Fibroblast of skin of left biceps (primary cell): ENCODE measurements at places on chromosomes 4 and X.

DNA sequence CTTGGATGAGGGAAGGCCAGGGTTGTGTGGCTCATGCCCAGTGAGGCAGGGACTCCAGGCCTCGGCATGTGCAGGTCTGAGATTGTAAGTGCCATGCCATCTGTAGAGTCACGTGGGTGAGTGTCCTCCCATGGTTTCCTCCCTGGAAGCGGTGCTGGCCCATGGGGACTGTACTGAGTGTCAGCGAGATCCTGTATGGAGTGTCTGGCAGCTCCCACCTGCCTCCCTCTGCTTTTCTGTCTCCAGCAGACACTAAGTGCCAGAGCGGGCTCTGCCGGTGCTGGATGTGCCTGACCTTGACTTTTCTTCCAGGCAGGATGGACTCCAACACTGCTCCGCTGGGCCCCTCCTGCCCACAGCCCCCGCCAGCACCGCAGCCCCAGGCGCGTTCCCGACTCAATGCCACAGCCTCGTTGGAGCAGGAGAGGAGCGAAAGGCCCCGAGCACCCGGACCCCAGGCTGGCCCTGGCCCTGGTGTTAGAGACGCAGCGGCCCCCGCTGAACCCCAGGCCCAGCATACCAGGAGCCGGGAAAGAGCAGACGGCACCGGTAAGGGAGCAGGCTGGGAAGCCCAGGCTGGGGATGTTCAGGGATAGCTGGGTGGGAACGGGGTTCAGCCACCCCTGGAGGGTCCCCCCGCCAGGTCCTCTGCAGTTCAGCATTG is 7.6 kb downstream of the WFS1 start:
- DNase-seq, result no peak

DNA sequence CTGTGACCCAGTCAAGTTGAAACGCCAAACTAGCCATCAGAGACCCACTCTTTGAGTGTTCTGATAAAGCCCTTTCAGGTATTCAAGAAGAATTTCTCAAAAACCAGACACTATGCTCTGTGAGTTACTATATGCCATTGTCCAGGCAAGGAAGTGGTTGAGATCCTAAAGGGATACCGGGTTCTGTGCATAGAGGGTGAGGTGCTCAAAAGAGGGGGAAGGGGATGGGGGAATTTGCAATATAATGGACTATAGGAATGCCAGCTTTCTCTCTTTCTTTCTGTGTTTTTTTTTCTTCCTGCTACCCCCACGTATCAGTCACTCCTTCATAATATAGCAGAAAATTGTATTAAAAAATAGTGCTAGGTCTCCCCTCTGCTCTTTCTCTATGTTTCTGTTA is 1619.0 kb downstream of the STIM2 start:
- no peak for DNase-seq

GRCh38 chr4:151195801-151196200 is 81.2 kb upstream of the PRSS48 start:
- DNase-seq, result peak; percentile 50

DNA sequence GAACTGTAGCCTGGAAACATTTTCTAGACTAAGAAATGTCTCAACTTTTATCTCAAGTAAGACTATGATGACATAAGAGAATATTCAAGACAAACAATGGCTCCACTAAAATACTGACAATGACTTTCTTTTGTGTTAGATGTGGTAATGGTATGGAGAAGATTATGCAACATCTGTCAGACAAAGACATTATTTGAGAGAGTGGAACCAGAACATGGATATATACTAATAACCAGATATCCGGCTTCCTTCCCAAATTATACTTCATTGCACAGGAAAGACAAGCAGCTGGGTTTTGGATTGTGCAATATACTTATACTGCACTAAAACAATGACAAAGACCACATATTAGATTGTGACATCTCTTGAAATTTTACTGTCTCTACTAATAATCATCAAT is 290.8 kb upstream of the GIMD1 start:
- no peak for DNase-seq

DNA sequence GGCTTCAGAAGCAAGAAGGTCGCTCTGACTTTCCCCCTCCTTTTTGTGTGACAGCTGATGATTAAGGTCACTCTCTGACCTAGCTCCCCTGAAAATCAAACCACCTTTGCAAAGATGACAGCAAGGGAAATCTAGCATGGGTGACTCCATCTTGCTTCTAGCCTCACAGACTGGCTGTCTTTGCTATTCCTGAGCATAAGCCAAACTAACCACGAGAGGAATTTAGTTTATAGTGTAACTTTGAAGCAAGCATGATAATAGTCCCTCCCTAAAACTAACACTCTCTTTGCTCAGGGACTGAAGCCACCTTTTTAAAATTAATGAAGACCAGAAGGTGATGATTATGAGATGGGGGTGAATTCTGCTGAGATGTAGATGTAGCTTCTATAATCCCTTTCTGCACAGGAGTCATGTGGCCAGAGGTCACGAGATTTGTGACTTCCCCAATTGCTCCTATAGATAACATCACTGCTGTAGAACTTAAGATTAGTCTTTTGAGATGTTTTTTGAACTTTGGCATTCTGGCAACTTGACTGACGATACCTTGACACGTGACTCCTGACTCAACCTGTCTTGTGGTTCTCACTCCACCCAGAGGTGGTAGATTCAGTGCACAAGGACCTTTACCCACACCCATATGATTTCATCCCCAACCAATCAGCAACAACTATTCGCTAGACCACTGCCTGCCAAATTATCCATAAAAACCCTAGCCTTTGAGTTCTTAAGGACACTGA is 14.9 kb upstream of the PDE5A start:
- DNase-seq, result no peak

GRCh38 chr4:6241062-6241845 is 28.4 kb upstream of the WFS1 start:
- no peak for DNase-seq

DNA sequence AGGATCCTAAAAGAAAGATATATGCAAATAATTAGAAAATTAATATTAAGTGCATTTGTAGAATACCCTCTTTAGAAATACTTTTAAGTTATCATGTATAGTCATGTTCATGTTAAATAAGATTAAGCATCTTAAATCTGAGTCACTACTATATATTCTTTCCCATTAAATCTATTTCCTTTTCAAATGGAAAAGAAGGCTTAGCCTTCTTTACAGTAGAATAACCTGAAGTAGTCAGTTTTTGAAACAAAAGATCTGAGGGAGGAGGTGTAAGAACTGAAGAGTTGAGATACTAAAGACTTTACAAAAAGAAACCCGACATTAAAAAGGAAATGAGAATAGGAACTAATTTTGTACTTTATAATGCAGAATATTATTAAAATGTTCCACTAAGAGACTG is 14.7 kb upstream of the HSD17B13 start:
- DNase-seq, result no peak

GRCh38 chr4:41693629-41694028 is 54.9 kb downstream of the PHOX2B start:
- no peak for DNase-seq

DNA sequence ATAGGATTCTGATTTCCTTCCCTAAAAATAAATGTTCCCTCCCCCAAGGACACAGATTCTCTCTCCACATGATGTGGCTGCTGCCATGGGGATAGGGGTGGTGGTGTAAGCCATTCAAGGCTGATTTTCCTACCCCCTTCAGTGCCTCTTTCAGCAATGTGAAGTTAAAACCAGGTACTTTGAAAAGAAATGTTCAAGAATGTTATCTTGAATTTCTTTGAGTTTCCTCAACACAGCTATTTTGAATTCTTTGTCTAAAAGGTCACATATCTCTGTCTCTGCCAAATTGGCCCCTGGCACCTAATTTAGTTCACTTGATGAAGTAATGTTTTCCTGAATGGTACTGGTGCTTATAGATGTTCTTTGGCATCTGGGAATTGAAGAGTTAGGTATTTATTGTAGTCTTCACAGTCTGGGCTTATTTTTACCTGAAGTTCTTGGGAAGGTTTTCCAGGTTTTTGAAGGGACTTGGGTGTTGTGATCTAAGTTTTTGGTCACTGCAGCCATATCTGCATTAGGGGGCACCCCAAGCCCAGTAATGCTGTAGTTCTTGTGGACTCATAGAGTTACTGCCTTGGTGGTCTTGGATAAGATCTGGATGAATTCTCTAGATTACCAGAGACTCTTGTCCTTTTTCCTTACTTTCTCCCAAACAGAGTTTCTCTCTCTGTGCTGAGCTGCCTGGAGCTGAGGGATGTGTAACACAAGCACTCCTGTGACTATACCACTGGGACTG is 7.6 kb upstream of the DIPK2B start:
- DNase-seq, result no peak

DNA sequence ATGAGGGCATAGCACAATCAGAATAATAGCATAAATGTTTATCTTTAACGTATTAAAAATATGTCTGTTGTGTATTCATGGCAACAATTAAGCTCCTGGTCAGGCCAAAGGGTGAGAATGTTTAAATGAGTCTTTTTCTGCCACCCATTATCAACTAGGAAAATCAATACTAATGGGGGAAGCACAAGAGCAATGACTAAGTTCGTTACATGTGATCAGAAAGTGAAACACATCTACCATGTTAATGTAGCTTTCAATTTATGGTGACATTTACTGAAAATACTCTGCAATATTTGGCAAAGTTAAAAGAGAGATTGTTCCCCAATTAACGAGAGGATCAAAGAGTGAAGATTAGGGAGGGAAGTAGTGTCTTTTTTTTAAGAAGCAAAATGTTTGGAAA is 143.7 kb downstream of the NAA11 start:
- no peak for DNase-seq

- no peak for DNase-seq
These were observed 51.7 kb downstream of the SLC7A11 start for GRCh38 chr4:138190452-138190858.

- no peak for DNase-seq
These were observed 57.6 kb downstream of the RFC1 start for GRCh38 chr4:39308611-39309010.

DNA sequence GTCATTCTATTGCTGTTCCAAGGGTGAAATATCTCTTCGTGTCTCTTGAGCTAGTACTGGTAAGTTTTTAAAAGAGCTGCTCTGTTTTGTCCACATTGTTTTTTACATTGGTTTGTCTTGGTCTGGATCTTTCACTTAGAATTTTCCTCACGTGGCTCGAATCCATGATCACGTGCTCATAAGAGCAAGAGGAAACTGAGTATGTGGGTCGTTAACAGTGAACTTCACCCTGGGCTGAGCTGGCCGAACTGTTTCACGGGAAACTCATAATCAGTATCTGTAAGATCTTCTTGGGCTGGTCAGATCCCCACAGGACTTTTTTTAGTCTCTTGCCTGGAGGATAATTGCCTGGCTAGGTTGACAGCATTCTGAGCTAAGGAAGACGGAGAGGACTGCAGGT is 77.8 kb upstream of the HELT start:
- no peak for DNase-seq

- no peak for DNase-seq
These were observed 19.6 kb upstream of the FAM156A start for GRCh38 chrX:52977953-52978352.

DNA sequence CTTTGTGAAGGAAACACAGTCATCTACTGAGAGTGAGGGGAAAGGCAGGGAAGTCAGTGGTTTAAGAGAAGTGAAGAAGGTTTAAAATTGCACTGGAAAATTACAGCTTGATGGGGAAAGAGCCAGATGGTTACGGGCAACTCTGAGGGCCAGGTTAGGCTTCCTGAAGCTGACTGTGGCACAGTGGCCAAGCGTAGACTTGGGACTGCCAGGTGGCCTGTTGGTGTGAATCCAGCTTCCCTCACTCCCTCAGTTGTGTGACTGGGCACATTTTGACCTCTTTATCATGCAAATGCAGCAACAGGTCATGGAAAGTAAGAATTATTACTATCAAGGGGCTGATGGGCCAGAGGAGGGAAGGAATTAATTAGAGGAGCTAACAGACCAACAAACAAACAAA is 390.1 kb downstream of the UNC5C start:
- DNase-seq, result no peak

DNA sequence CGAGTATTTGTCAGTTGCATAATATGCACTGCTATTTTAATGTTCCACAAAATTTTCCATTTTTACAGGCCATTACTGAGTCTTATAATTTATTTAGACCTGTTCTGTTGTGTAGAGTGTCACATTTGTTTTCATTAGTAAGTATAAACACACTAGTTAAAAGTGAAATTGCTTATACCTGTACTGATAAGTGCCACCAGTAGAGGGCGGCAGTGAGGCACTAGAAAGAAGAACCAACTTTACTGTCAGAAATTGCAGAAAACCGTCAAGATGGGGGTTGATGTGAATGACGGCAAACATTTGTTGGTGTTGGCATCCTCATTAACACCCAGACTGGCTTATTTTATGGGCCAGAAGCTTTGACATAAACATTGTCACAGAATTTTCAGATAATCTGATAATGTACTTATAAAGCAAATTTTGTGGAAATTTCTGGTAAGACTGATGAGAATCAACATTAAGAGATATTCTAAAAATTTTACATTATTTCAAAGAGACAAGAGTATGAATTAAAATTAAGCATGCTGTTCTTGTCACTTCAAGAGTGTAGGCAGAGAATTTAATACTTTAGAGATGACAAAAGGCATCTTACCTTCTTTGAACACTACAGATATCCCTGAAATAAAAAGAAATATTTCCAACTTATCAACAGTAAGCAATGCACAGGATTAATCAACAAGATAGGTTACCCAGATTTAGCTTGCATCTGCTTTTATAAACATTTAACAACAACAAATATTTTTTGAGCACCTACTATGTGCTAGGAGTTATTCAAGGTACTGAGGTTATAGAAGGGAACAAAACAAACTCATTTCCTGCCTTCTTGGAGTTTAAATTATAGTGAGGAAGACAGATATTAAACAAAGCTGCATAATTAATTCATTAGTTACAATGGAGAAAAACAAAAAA is 24.9 kb downstream of the ALPK1 start:
- peak; percentile 18 for DNase-seq

DNA sequence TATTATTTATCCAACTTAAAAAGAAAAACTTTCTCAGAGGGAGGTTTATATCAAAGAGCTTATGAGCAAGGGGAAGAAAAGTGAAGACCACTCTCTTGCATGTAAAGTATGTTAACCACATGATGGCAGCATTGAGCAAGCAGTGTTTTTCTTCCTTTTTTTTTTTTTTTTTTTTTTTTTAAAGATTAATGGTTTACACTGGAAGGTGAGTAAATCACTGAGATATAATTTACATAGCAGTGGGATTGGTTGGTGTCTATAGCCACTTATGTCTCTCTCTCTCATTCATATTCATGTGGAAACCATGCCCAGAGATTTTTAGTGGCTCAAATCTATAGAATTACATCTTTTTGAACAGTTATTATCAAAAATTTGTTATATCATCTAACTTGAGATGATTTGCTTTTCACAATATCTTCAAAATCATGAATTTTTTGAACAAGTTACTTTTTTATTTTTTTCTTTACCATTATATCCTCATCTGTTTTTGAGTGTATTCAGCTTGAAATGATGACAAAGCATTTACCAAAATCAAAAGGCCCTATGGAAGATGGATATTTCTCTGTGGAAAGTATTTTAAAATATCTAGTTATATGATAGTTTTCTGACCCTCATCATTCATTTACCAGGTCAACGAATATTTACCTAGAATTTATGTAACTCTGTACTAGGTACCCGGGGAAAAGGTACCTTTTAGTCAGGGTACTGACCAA is 31.6 kb downstream of the MTHFD2L start:
- no peak for DNase-seq

- no peak for DNase-seq
These were observed 367.4 kb upstream of the ARX start for GRCh38 chrX:25383196-25383595.
